ENCODE measurements at places on chromosomes 3 and 15.

DNA sequence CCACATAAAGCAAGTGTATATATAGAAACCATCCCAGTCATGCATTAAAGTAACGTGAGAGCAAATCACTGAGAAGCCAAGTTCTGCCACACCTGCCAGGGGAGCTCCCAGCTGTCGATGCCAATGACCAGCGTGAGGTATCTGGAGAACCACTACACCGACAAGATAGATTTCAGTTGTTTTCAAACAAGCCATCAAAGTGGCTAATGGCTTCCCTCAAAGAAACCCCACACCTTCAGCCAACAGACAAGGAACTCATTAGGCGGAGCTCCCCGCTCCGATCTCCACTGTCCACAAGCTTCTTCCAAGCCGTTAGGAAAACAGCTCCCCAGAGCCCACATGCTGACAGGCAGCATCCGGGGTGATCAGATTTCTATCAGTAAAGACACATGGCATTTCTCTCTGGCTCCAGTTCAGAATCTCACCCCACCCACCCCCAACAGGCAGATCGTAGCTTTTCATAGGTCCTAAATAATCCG is 54.2 kb upstream of the SPATA12 start:
- peak; percentile 39 for DNase-seq

DNA sequence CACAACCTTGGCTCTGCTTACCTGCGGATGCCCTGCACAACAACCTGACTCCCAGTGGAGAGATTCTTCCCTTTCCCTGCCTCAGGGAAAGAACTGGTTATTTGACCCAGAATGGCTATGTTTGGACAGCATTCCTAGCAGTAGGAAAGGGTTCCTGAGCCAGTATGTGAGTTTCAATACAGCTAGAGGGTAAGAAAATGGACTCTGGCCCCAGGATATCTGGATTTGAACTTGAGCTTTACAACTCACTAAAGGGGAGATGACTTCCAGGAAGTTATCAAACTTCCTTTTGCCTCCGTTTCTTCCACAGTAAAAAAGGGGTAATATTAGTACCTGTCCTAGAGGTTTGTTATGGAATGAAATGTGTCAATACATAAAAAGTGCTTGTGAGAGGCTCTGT is 28.1 kb upstream of the PLSCR4 start:
- no peak for DNase-seq

DNA sequence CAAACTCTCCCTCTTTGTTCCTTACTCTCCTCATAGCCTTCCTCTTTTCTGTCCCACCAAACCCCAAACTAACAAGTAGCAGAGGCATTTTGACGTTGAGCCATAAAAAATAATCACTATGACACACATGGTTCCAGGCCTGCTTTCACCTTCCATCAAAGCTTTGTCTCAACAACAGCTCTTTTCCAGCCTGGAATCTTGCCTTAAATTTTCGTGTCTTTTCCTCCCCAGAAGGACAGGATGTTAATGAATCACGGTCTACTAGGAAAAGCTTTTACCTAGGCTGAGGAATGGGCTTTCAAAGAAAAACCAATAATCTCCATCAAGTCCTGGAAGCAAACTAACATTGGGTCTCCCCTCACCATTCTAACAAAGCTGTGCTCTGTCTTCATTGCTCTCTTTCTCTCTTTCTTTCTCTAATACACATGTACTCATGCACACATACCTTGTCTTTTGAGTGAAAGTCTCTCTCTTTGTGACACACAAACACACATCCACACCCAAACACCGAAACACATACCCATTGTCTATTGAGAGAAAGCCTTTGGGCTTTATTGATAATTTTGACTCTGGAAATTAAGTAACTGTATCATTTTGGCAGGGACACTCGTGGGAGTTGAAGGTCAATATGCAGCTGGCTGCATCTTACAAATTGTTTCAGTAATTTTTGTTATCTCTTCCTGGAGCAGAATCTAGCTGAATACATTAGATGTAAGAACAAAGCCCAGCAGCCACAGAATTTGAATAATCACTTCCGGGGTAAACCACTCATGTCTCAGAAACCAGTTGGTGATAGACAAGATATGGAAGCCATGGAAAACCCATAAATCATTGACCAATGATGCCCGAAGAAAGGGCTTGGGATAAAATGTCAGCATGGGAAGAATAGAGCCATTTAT is 107.4 kb upstream of the SLC4A7 start:
- no peak for DNase-seq

DNA sequence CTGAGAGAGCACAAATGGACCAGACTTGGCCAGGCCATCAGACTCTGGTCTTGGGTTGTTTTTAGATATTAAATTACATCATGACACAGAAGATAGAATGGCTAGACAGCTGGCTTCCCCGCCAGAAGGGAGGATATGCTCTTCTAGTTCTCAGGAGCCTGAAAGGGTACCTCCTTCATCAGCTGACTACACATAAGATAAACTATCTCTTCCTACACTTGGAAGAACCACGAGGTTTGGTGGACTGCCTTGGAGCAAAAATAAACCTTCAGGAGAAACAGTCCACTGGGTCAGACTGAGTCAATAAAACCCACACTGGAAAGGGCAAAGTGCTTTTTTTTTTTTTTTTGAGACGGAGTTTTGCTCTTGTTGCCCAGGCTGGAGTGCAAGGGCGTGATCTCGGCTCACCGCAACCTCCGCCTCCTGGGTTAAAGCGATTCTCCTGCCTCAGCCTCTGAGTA is 26.3 kb upstream of the DYNC1LI1 start:
- DNase-seq, result no peak

DNA sequence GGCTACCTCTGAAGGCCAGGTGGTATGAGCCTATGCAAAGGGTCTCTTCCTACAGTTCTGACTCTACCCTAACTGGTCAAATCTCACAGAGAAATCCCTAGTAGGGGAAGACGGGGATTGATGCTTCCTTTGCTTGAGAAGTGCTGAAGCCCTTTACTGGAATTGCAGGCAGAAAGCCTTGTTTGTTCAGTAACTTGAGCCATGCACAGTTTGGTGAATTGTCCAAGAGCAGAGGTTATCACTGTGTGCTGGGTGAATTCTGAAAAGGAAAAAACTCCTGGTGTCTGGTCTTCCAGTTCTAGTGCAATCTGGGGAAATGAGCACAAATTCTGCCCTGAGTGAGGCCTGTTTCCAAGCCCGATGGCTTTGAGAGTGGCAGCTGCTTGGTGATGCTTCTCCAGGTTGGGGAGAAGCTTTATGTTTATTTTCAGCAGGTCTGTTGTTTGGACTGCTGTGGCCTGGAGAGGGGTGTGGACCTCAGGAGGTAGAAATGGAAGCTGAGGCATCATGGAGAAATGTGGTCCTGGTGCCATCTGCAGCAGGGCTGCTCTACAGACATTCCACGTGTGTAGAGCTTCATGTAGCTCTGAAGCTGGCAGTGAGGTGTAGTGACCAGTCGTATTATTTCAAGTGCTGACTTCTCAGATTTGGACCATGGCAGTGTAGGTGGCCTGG is 60.9 kb downstream of the ARNT2 start:
- peak; percentile 42 for DNase-seq

- no peak for DNase-seq
These were observed 51.8 kb downstream of the IQSEC1 start for GRCh38 chr3:13021141-13022114.

DNA sequence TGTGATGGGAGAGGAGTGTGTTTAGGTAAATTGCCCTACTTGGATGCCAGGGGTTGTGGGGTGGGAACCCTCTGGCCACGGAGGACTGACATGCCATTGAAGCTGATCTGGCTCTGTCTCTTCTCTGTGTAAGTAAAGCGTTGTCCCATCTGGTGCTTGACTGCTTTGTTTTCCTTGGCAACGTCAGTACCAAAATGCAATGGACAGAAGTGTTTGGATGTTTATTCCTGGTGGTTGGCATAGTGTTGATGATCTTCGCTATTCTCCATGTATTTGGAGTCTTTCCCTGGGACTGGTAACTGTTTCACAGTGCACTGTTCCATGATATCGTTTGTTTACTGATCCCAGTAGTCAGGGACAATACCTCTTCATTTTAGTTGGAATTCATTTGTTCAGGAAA is 130.5 kb upstream of the MCTP2 start:
- DNase-seq, result no peak

DNA sequence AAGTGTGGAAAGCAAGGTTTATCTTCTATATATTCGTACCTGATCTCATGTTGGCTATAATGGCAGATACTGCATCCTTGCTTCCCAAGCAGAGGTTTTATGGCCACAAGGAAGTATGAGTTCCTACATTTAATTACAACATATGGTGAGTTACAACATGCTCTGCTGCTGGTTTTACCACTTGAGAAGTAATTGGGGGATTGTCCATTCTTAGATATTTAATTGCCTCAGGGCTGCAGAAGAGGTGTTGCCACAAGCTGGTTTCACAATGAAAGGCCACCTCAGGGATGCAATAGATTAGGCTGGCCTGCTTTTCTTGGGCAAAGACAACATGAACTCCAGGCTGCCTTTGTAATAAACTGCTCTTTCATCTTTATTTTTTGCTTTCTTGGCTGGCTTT is 48.6 kb downstream of the RAP2B start:
- DNase-seq, result no peak
